Sciatic nerve (tissue), 2 donors: ENCODE measurements at places on chromosomes 2 and 18.

DNA sequence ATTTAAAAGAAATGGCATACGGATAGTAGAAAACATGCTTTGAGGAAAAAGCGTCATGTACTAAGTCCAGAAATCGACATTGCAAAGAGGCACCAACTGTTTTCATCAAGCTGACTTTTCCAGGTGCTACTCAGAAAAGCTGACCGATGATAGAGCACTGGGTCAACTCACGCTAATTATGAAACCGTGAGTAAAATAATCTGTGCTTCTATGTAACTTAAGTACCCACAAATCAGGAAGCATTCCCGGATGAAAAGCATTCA, 353 bp upstream of the NUP35 start:
- DNase-seq = no peak

- no peak for DNase-seq
Measured at GRCh38 chr2:174003720-174004695, 38.8 kb upstream of the SP3 start.

DNA sequence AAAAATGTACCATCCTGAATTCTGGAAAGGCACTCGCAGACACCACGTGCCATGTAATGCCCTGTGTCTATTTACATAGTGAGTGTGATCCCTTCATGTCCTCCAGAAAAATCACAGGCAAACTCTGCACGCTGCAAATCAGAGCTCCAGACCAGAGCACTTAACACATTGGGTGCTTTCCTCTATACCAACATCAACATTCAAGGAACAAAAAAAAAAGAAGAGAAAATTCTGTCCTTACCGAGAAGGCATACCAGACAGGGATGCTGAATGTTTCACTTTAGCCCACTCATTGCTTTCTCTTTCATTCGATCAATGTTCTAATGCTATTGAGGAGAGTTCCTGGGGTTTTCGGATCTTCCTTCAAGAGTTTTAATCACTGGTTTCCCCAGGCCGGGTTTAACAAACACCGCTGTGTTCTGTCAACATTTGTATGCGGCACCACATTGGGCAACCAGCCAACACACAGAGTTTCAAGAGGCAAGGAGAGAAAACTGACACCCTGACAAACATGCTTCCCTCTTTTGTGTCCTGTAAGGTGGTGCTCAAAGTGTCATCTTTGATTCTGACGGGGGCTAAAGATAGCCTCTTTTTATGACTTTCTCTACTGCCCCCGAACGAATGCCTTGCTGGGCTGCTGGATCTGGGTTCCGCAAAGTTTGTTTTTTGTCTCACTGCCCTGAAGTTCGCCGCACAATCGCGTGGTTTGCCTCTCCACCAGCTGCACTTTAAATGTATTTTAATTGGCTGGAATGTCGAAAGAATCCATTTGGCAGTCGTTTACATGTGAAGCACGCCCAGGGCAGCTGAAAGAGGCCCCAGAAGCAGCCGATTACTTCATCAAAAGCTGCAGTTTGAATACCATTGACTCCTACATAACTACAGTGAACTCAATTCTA, 106.4 kb upstream of the NCKAP5 start:
- DNase-seq = peak; percentile 68

DNA sequence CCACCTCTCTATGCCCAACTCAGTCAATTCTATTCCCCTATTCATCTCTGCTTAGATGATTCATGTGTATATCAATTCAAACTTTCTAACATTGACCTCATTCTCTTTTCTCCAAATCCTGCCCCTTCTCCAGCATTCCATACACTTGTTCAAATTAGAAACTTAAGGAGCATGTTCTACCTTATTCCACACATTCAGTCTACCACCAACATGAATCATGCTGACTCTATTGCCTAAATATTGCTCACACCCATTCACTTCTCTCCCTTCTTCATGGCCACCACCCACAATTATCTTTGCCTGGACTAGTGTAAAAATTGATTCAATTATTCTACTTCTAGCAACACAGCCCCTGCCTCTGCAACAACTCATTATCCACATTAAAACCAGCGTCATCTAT, 147.5 kb downstream of the VWC2L start:
- DNase-seq = no peak
